ENCODE measurements at places on chromosomes 6 and 20. TPM values are rescaled to one million over a fixed set of nuclear protein-coding genes. Genes with fewer than 3 reads are reported as not detected.

- no peak overlapping the region for H3K4me3 ChIP-seq
- H3K4me1 ChIP-seq = no peaks in the 10 kb centered on the region
- H3K36me3 ChIP-seq = no peaks in the 10 kb centered on the region
- DNase-seq = no peak
- H3K27ac ChIP-seq = no peak overlapping the region
These were observed 58.2 kb upstream of the GJE1 start for GRCh38 chr6:142074516-142074915.

DNA sequence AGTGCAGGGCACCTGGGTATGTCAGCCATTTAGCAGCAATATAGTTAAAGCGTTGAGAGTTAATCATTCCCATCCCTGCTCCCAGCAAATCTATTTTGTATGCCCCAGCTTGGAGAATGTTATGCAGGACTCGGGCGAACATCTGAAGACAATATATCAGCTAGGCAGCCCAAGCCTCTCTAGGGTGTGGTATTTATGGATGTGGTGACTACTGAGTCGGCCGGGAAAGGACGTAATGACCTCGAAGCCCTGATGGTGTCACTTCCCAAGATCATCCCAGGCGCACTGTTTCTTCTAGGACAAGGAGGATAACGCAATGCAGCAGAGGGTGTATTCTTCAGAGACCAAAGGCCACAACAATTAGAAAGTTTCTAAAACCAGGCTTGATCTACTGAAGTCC lies 63.6 kb upstream of the FAM184A start:
- peaks cover 4% of the 10 kb centered on the region for H3K4me1 ChIP-seq
- no peak overlapping the region for H3K27ac ChIP-seq

- H3K4me1 ChIP-seq = peaks cover 8% of the 10 kb centered on the region
- H3K4me3 ChIP-seq = no peak overlapping the region
- H3K36me3 ChIP-seq = no peaks in the 10 kb centered on the region
These were observed 77.7 kb downstream of the ANKRD60 start for GRCh38 chr20:58150772-58151171.

DNA sequence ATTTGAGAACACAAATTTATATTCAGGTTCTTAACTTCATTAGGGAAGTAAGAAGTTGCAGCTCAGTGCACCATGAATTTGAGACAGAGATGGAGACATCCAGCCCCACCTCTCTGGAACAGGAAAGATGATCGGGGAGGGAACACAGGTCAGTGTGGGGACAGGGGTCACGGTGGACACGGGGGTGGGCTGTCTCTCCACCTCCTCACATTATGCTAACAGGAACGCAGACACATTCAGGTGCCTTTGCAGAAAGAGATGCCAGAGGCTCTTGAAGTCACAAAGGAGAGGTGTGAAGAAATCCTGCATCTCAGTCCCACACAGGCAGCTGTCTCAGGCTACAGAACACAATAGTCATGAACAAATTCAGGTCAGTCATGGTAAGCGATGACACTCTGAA lies 3.1 kb downstream of the HLA-C start:
- no peaks in the 10 kb centered on the region for H3K27me3 ChIP-seq
- no peak overlapping the region for H3K27ac ChIP-seq
- no peak overlapping the region for H3K4me3 ChIP-seq
- H3K4me1 ChIP-seq = no peaks in the 10 kb centered on the region

DNA sequence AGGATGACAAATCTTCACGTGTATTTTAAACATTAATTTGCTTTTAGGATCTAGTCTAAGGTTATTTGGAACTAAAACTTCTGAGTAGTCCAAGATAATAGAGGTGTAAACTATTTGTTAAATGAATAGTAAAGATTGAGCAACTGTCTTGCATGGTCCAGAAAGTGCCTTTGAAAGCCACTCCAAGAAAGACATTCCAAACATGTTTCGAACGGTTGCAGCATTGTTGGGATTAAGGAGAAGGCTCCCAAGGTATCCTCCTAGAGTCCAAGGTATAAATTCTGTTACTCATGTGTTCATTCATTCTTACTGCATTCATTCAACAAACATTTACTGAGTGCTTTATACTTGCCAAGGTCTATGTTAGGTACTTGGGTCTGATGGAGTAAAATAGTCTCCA lies 28.8 kb upstream of the MYLK2 start:
- H3K27ac ChIP-seq = no peak overlapping the region
- DNase-seq = no peak
- no peaks in the 10 kb centered on the region for H3K27me3 ChIP-seq
- H3K4me3 ChIP-seq = no peak overlapping the region
- H3K36me3 ChIP-seq = peaks cover 97% of the 10 kb centered on the region

DNA sequence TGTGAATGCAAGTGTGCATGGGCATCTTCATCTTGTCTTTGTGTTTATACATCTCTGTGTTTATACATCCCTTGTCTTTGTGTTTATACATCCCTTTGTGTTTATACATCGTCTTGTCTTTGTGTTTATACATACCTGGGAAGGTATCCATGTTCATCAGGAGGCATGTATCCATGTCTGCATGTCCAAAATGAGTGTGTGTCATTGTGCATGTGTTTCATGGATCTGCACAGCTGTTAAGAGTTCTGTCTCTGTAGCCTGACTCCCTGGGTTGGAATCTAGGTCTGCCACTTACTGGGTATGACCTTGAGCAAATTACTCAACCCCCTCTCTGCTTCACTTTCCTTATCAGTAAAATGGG lies 50.1 kb upstream of the SIRPA start:
- H3K4me1 ChIP-seq = no peaks in the 10 kb centered on the region
- H3K4me3 ChIP-seq = no peak overlapping the region
- no peak overlapping the region for H3K27ac ChIP-seq
- H3K36me3 ChIP-seq = no peaks in the 10 kb centered on the region
- DNase-seq = no peak

DNA sequence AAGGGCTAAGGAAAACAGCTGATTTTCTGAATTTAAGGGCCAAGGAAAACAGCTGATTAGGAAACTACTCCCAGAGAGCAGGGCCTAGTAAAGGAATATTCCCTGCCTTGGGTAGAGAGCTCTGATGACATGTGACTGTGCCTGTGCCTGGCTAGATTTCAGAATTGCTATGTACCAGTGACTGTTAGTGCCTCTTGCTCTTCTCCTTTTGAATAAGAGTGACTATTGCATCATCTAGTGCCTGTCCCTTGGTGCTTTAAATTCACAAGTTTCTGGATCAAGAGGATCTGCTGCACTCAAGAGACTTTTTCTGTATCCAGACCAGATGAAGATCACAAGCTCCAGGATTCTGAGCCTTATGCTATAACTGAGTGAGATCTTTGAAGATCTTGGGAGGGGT lies 332.9 kb downstream of the KIF16B start:
- H3K36me3 ChIP-seq = no peaks in the 10 kb centered on the region
- no peak overlapping the region for H3K27ac ChIP-seq
- no peaks in the 10 kb centered on the region for H3K27me3 ChIP-seq
- no peaks in the 10 kb centered on the region for H3K4me1 ChIP-seq
- no peak for DNase-seq

GRCh38 chr20:46814366-46815232 lies 80.0 kb upstream of the EYA2 start:
- DNase-seq = peak; percentile 96
- H3K4me1 ChIP-seq = peaks cover 26% of the 10 kb centered on the region
- H3K27me3 ChIP-seq = no peaks in the 10 kb centered on the region

DNA sequence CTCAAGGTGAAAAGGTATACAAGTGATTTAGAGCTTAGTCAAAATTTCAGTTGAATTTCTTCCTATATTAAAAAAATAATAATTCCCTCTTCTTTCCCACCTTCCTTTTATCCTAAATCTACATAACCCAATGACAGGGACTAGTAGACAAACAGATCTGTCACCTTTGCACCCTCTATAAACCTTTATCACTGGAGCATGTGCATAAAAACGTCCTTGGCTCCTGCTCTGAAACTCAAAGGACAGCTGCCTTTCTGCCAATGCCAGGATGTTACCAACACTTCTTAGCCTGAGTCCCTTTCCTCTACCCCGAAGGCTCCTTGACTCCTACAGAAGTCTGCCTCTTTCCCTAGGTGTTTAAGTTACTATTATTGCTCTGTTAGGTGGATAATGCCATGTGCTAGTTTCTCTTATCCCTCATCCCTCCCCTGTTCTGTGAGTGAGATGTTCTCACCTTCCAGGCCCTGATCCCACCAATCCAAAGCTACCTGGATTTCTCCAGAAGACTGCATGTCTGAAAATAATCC lies 4.3 kb downstream of the CLVS2 start:
- H3K4me3 ChIP-seq = no peak overlapping the region
- no peaks in the 10 kb centered on the region for H3K36me3 ChIP-seq
- no peak for DNase-seq
- no peak overlapping the region for H3K27ac ChIP-seq
- no peaks in the 10 kb centered on the region for H3K4me1 ChIP-seq
- peaks cover 6% of the 10 kb centered on the region for H3K27me3 ChIP-seq

- no peak overlapping the region for H3K27ac ChIP-seq
- no peak overlapping the region for H3K4me3 ChIP-seq
- H3K36me3 ChIP-seq = no peaks in the 10 kb centered on the region
- H3K4me1 ChIP-seq = peaks cover 13% of the 10 kb centered on the region
- no peak for DNase-seq
These were observed 5.8 kb upstream of the IGF2R start for GRCh38 chr6:159963111-159963510.

GRCh38 chr6:15270402-15270801 lies 24.5 kb downstream of the JARID2 start:
- no peak overlapping the region for H3K27ac ChIP-seq
- no peak for DNase-seq
- H3K4me3 ChIP-seq = no peak overlapping the region
- no peaks in the 10 kb centered on the region for H3K36me3 ChIP-seq
- H3K27me3 ChIP-seq = no peaks in the 10 kb centered on the region

- H3K4me1 ChIP-seq = no peaks in the 10 kb centered on the region
- no peak overlapping the region for H3K4me3 ChIP-seq
- H3K27ac ChIP-seq = no peak overlapping the region
- no peaks in the 10 kb centered on the region for H3K27me3 ChIP-seq
These were observed 186.7 kb downstream of the RPS12 start for GRCh38 chr6:133001040-133001565.

DNA sequence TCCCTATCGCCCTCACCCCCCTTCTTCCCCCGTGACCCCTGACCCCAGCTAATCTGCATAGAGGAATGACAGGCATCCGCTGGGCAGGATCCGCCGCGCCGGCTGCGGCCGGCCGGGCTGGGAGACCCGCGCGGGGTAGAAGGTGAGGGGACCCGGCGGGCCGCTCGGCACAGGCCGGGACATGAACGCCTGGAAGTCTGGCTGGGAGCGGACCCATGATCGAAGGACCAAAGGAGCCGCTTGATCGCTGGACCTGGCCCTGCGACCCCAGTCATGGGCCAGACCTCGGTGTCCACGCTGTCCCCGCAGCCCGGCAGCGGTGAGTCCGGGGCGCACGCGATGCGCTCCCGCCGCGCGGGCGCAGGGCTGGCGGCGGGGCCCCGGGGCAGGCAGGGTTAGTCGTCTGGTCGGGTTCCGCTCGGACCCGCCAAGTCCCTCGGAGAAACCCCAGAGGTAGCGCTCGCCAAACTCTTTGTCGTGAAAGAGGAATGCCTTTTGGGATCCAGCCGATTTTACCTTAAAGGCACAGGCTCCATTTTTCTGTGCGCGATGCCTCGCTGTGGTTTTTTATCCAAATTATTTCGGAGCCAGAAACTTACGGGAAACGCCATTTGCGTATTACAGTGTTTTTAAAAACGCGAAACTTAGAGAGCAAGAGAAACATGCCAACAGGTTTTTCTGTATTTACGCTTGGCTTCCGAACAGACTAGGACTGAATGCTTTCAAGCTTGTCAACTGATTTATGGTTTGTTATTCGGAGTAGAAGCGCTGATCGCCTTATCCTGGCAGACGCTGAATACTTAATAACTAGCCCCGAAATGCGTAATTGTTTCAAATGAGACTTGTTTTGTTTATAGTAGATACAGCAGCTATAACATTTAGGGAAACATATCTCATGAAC lies at the start of gene PHACTR2:
Gene PHACTR2 (plus strand): TSS at position 75 of the 901 bp plus-strand sequence. CDS start 199 bp downstream, at position 274.
- H3K27me3 ChIP-seq = no peaks in the 10 kb centered on the region
- peak within 1 kb of the TSS; percentile 97 for H3K27ac ChIP-seq
- H3K4me3 ChIP-seq = peak within 1 kb of the TSS; percentile 92
- peak; percentile 92 for DNase-seq
- no peaks in the 10 kb centered on the region for H3K36me3 ChIP-seq

DNA sequence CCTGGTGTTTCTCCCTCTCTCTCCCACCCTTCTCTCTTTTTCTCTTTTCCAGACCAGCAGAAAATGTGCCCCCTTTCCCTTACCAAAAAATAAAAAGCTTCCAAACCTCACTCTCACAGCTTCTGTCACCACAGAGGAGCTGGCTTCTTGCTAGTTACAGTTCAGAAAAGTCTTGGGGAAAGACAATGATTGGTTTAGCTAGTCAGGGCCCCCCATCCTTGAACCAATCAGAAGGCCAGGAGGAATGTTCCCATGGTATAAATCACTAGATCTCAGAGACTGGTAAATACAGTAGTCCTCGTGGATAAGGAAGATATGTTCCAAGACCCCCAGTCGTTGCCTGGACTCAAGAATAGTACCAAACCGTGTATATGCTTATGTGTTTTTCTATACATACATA lies 231.1 kb upstream of the TAB2 start:
- H3K36me3 ChIP-seq = no peaks in the 10 kb centered on the region
- H3K4me1 ChIP-seq = no peaks in the 10 kb centered on the region

DNA sequence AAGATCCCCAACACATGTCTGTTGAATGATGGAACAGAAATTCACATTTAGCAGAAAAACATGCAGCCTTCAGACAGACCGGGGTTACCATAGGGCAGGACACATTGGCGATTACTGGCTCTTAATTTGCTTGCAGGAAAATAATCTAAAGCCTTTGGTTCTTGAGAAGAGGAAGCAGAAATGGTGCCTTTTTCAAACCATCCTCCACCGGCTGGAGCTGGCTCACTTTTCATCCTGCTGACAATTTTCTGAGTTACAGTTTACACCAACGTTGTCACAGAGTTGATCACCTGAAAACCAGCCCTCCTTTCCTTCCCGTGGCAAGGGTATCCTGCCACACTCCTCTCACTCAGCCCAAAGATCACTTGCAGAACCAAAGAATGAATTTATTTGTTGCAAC lies 32.6 kb downstream of the SF3B5 start:
- no peaks in the 10 kb centered on the region for H3K36me3 ChIP-seq
- H3K27me3 ChIP-seq = peaks cover 20% of the 10 kb centered on the region
- 0 out of 2 replicates have a peak, but pooled peaks cover 6% of the 10 kb centered on the region for H3K4me1 ChIP-seq
- no peak for DNase-seq
- H3K4me3 ChIP-seq = peak overlapping the region; percentile 68

GRCh38 chr6:19705606-19706005 lies 131.6 kb upstream of the ID4 start:
- no peak overlapping the region for H3K4me3 ChIP-seq
- no peaks in the 10 kb centered on the region for H3K4me1 ChIP-seq
- no peaks in the 10 kb centered on the region for H3K27me3 ChIP-seq
- H3K27ac ChIP-seq = no peak overlapping the region
- DNase-seq = no peak

- DNase-seq = no peak
- H3K4me1 ChIP-seq = no peaks in the 10 kb centered on the region
- no peak overlapping the region for H3K4me3 ChIP-seq
- H3K27me3 ChIP-seq = no peaks in the 10 kb centered on the region
- no peak overlapping the region for H3K27ac ChIP-seq
- H3K36me3 ChIP-seq = no peaks in the 10 kb centered on the region
These were observed 8.1 kb upstream of the DDR1 start for GRCh38 chr6:30876039-30876730.

CAPN11 gene
- 0.97 TPM for total RNA-seq

DNAAF9 gene
- 11.0 TPM for total RNA-seq

PDYN gene
- total RNA-seq = not detected

RIMS4 gene
- total RNA-seq = not detected

Measured in SJCRH30 (cell line).